ENCODE measurements at places on chromosomes 5 and 9.

GRCh38 chr5:59466271-59466670 is 427.3 kb downstream of the PDE4D start:
- DNase-seq, result no peak

DNA sequence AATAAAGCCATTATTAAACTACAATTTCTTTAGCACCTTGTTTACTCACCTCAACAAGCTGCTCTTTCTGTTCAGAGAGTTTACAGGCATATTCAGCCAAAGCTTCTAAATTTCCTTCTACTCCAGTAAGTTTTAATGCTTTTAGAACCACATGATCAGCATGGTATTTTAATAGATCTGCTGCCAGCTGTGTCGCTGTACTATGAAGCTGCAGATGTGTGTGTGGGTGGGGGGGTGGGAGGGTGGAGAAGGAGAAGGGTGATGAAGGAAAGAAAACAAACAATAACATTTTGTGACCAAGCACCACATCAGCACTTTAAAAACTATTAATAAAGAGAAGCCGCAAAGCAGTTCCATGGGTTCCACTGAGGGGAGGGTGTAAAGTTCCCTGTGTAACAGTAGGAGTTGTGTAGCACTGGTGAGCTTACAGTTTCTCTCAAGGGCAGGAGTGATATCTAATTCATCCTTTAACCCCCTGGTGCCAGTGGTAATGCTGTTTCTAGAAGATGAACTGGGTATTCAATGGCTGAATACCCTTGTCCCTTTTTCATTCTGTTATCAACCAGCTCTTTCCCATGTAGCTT is 38.5 kb downstream of the ABITRAM start:
- no peak for DNase-seq

GRCh38 chr5:140340605-140341121 is 5.7 kb downstream of the HBEGF start:
- DNase-seq, result no peak

- no peak for DNase-seq
Measured at GRCh38 chr9:120698766-120699165, 15.5 kb downstream of the MEGF9 start.

DNA sequence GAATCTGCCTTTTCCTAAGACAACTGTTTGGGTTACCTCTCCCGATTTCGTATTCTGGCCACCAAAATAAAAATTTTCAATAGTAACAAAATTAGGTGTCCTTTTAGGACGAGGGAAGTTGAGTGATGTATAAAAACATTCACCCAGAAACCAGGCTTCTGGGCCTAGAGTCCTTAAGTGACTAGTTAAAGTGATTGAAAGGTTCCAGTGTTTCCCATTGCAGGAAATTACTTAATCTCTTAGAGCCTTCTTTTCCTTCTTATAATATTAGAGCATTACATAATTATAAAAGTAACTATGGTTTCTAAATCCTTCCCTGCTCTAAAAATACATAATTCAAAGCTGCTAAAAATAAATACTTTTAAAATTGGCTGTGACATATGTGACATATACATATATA is 7.3 kb downstream of the MCIDAS start:
- no peak for DNase-seq

GRCh38 chr5:140110646-140110957 is 3.3 kb upstream of the PURA start:
- DNase-seq, result no peak

DNA sequence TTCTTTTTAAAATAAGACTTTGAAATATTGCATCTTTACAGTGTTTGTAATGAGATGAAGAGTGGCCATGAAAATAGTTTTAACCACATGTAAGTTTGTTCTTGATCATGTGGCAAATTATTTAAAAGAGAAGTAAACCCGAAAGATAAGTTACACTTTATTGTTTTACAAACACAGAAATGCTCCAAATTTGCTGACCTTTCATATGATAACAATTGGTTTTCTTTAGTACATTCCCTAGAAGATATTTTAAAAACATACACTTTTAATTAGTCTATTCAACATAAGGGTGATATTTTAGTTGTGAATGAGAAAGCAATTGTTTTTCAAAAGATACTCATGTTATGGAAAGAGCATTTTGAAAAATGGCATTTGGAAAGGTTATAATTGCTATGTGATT is 287.7 kb downstream of the PSAT1 start:
- DNase-seq, result no peak

DNA sequence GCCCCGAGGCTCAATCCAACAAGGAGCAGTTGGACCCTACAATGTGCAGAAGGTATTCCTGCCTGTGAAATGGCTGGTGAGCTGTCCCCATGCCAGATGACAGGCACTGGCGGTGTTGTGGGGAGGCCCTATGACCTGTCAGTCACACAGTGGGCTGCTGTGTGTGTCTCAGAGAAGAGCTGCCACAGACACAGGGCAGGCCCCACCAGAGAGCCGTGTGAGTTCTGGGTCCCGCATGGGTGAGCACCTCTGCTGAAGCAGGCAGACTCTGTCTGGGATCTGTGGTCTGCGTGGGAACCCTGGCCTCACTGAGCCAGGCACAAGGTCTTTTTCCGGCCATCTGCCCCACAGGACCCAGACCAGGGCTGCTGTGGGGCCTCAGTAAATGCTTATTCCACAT is 37.3 kb upstream of the PITX1 start:
- DNase-seq, result no peak

DNA sequence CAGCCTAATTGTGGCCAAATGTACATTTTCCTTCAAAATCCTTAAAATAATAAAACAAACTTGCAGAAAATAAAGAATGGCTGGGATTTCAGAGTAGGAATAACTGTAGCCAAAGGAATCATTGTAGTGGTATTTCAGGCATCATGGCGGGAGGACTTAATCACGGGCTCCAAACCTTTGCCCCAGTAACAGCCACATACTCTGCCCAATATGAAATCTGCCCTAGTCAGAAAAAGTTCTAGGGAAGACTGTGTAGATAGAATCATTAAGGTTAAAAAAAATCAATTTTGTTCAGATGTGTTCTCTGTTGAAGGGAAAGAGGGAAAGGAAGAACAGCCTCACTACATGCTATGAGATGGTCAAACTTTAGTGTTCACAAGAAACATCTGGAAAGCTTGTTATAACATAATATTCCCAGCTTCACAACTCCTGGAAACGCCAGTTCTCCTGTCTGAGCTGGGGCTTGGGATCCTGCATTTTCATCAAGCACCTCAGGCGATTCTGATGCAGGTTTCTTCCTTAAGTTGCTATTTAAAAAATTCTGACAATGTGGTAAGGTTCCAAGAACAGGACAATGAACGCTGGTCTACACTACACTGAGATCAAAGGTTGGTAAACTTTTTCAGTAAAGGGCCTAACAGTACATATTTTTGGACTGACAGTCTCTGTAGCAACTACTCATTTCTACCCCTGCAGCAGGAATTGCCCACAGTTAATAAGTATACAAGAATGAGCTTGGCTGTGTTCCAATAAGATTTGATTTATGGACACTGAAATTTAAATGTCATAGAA is 87.9 kb downstream of the CEMIP2 start:
- DNase-seq, result no peak

DNA sequence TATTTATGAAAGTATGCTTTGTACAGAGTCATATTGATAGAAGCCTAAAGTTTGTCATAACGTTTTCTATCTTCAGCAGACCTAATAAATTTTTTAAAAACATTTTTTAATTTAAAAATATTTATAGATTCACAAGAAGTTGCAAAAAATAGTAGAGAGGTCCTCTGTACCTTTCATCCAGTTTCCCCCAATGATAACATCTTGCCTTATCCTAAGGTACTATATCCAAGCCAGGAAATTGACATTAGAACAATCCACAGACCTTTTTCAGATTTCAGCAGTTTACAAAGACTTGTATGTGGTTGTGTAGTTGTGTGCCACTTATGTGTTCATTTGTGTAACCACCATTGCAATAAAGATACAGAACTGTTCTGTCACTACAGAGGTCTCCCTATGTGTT is 88.5 kb downstream of the SLC12A2 start:
- DNase-seq, result no peak

- no peak for DNase-seq
Measured at GRCh38 chr9:79637177-79637925, 65.6 kb downstream of the TLE4 start.

DNA sequence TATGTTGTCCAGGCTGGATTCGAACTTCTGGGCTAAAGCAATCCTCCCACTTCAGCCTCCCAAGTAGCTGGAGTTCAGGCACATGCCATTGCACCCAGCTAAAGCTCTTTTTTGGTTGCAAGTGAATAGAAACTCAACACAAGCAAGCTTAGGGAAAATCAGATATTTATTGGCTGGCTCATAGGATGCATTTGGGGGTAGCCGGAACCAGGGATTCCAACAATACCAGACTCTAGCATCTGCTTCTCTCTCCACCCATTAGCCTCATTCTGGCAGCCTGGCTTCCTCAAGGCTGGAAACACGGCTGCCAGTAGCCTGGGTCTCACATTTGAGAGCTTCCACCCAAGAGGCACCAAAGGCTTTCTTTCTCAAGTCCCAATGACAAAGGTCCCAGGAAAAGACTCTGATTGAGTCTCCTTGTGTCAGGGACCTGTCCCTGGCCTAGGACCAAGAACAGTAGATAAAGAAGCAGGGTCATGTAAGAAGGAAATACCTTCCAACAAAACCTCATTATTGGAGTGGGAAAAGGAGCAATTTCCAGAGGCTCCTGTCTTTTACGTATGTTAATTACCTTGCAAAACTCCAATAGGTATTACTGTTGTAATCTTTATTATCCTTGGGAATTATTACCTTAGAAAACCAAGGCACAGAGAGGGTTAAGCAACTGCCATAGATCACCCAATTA is 23.0 kb upstream of the B4GALT1 start:
- DNase-seq, result no peak

GRCh38 chr5:24831989-24832388 is 187.2 kb upstream of the CDH10 start:
- no peak for DNase-seq

GRCh38 chr9:20476912-20477521 is 145.3 kb downstream of the MLLT3 start:
- no peak for DNase-seq

DNA sequence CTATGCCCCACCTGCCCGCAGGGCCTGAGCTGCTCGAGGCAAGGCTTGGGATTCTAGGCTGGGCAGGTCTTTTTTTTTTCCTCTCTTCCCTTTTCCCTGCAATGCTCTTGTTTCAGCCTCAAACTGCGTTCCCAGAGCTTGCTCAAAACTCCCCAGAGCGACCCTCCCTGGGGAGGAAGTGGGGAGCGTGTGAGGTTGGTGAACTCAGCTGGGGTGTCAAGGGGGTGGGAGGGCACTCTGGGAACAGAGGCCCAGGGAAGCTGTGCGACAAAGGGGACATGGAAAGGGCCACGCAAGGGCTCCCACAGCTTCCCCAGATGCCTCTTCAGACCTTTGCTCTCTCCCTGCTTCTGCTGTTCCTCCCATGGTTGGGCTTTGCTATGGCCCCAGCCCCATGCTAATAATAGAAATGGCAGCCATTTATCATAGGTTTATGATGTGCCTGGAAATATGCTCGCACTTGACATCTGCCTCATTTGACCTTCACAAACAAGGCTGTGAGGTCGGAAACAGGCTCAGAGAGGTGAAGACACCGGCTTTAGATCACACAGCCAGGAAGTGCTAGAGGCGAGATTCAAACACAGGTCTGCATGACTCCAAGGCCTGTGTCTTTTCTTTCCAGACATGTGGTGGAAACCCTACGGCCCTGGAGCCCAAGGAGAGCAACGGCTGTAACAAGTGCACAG is 40.9 kb upstream of the IL17B start:
- no peak for DNase-seq

GRCh38 chr5:73816656-73817420 is 190.8 kb downstream of the ARHGEF28 start:
- DNase-seq, result no peak

GRCh38 chr5:141349917-141350619 is at the start of gene PCDHGB1:
PCDHGB1 (plus strand) TSS chr5:141350099; CDS start chr5:141350261, 162 bp downstream.
- no peak for DNase-seq

GRCh38 chr9:33172256-33173238 is 5.4 kb upstream of the B4GALT1 start:
- DNase-seq, result no peak

GRCh38 chr5:129904102-129904666 is at the start of gene CHSY3:
CHSY3 (plus strand) TSS chr5:129904465.
- no peak for DNase-seq

- no peak for DNase-seq
Measured at GRCh38 chr5:127683008-127683407, 20.2 kb upstream of the CCDC192 start.

DNA sequence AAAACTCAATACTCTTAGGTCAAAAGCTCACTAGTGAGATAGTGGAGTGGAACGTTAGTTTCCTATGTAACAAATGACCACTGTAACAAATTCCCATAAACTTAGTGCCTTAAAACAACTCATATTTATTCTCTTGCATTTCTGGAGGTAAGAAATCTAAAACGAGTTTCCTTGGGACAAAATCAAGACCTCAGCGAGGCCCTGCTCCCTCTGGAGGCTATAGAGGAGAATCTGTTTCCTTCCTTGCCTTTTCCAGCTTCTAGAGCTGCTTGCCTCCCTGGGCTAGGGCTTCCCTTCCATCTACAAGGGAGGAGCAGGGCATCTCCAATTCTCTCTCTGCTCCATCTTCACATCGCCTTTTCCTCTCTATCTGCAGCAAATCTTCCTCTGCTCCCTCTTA is 32.0 kb downstream of the SEMA5A start:
- no peak for DNase-seq

- DNase-seq, result no peak
Measured at GRCh38 chr9:128429513-128430086, 8.9 kb downstream of the CERCAM start.

DNA sequence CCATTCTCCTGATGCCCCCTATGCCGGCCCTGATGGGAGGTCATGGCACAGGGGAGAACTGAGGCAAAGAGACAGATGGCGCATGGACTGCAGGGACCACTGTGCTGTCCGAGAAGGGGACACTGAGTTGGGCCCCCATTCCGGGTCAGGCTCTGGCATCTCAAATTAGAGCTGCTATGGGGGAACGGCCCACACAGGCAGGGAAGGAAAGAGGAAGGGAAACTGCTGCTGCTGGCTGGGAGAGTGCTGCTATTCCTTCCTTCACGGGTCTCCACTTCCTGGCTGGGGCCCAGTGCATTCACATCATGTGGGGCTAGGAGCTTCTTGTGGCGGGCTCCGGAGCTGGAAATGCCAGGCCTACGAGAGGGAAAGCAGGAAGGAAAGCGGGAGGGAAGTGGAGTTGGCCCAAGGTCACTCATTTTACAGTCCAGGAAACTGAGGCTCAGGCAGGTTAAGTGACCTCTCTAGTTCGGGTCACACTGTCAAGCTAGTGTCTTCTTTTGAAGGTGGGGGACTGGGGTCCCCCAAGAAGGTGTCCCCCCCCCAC is 1.3 kb upstream of the CARD19 start:
- no peak for DNase-seq

- no peak for DNase-seq
Measured at GRCh38 chr9:1869843-1870242, 145.3 kb upstream of the SMARCA2 start.

GRCh38 chr5:90985341-90985740 is 397.8 kb downstream of the ARRDC3 start:
- DNase-seq, result no peak

DNA sequence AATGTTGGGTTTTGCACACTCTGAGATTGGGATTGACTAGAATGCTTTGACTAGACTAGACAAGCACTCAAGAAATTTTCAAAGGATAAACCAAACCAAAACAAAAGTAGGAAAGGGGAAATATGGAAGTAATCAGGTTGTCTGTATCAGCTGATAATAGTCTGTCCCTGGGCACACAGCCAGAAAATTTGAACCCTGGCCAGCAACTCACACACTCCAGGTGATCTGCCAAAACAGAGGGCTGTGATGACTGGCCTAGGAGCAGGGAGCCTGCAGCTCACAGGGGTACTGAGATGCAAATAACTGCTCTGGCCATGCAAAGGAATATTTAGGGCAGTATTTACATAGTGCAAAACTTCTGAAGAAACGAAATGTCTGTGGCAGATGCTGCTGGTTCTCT is 112.3 kb upstream of the SMIM23 start:
- no peak for DNase-seq
